ENCODE measurements at places on chromosomes 6 and 20.

- no peak for DNase-seq
These were observed 69.5 kb upstream of the FOXQ1 start for GRCh38 chr6:1242446-1242845.

- no peak for DNase-seq
These were observed 49.3 kb upstream of the FAM83C start for GRCh38 chr20:35341366-35342028.

DNA sequence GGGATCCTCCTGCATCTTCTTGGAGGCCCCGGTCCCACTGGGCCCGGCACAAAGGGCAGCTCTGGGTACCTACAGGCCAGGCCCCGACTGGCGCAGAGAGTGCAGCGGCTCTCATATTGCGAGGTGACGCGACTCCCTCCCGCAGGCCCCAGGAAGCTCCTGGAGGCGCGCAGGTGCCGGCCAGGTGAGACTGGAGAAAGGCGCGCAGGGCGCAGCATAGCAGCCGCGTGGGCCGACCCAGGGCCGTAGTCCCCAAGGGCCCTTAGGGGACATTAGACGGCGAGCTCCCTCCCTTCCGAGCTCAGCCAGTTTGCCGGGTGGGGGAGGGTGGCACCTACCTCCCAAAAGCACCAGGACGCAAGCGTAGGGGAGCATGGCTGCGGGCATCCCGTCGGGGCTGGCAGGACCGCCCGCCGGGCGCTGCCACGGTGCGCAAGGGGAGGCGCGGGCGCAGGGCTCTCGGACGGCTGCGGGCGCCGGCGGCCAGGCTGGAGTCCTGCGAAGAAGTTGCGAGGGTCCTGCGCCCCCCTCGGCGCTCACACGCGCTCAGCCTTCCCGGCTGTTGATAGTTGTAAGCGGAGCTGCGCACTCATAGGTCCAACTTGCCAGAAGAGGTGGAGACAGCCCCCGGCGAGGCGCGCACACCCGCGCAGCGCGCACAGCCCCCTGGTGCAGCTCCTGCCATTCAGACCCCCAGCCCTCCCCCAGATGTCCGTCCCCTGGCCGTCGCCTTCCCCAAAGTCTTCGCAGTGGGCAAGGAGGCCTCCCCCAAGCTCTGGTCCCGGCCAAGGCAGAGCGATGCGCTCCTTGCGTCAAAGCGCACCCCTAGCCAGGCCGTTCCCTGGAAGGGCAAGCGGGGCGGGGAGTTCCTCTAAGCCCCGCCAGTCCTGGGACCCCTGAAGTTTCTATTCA, 622 bp downstream of the APCDD1L start:
- no peak for DNase-seq

DNA sequence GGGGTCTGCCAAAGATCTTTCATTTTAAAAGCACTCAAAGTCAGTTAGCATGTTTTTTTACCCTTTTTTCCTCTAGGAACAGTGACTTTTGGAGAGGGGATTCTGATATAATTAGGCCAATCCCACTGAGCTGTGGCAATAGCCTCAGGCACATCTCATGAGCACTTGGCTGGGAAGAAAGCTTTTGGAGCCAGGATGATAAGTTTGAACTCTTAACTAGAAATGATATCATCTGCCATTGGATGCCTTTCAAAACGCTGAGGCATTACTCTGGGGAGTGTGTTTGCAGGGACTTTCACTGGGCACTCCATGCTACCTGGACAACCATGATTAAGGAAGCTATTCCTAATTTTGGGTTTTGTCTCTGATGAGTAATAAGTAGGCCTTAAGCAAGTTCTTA, 3.7 kb downstream of the SCGN start:
- DNase-seq = no peak

- DNase-seq = no peak
These were observed 251.1 kb upstream of the RAB32 start for GRCh38 chr6:146292506-146292905.

GRCh38 chr6:137076277-137077068, 31.7 kb upstream of the IL20RA start:
- peak; percentile 68 for DNase-seq

DNA sequence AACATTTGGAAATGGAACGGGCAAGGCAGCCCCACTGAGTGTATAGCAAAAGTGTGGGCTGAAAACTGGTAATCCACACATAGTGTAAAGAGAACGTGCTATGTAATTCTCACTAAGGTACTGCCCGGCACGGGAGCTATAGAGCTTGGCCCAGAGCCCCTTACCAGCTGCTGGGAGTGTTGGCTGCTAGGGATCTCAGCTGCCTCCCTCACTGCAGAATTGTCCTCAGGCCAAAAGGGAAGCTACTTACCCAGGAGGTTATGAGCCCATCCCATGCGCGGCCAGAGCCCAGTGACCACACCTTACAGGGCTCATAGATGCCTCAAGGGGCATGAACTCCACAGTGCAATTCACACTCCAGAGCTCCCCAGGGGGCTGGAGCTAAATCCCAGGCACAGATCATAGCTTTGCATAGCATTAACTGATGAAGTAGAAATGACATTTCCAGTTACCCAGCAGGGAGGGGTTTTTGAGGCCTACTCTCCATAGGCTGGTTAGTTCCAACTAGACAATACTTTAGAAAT, 56.8 kb downstream of the LINC00237 start:
- DNase-seq = no peak

DNA sequence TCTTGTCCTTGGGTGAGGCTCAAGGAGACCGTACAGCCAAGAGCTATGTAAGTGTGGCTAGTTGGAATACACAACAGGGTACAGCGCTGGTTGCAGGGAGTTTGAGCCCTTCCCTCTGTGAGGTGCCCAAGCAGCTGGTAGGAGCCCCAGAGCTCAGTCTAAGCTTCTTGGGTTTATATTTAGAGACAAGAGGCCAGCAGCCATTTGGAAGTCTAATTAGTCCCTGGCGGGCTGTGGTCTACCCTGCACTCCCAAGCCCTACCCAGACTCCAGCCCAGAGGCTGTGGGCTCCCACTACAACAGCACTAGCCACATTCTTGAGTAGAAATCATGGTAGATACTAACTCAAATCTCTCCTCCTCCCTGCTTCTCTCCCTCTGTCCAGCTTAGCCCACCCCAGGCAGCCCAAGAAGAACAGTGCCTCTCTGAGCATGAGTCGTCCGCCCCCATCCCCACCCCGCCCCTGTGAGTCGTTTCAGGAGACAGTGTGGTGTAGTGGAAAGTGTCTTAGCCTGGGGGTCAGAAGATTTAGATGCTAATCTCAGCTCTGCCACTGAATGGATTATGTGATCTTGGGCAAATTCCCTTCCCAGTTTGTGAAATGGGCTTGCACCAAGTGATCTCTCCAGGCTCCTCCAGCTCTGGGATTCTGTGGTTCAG, 37.8 kb downstream of the EIF2S2 start:
- DNase-seq = no peak

- no peak for DNase-seq
These were observed at the start of gene TGM6 for GRCh38 chr20:2380601-2381000. TSS of gene TGM6 (plus strand) at chr20:2380901. CDS start at chr20:2380969, 68 bp downstream.

DNA sequence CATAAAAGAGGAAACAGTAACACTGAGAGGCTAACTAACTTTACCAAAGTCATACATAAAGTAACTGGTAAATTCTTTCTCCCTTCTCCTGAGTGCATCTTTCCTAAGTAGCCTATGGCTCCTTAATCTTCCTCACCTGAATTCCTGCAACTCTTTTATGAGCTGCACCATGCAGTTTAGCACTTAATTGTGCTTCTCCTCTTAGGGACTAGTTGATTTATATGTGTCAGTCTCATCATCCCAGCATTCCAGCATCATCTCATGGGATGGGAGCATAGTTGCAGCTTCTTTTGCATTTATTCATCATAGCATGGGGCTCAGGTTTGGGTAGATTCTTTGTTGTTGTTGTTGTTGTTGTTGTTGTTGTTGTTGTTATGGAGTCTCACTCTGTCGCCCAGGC, 3.5 kb upstream of the TSPYL1 start:
- no peak for DNase-seq

GRCh38 chr6:136716917-136717715, 75.2 kb downstream of the MAP3K5 start:
- DNase-seq = no peak

DNA sequence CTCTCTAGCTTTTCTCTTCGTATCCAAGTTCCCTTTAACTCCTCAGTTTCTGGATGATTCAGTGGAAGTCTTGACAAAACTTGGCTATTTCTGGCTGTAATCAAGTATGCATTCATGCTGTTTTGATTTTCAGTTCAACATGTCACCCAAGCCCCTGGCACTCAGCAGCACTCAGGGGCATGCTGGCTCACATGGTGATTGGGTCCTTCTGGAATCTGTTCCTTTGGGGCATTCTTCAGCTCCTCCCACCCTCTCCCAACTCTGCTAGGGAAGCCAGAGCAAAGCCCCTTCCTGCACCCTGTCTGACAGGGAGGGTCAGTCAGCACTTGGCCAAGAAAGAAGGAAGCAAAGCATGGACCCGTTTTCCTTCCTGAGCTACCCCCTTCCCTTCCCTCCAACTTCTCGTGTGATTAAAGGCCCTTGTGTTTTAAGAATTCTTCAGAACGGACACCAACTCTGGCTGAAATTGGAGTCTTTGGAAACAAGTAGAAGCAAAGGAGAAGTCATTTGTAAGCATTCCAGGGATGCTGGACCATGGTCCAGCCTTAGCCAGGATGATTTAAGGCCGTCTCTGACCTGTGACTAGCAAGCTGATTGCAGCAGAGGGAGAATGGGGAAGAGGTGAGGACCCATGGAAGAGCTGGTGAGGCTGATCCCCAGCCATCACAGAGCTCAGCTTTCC, 7.1 kb downstream of the PLEKHG1 start:
- DNase-seq = no peak

DNA sequence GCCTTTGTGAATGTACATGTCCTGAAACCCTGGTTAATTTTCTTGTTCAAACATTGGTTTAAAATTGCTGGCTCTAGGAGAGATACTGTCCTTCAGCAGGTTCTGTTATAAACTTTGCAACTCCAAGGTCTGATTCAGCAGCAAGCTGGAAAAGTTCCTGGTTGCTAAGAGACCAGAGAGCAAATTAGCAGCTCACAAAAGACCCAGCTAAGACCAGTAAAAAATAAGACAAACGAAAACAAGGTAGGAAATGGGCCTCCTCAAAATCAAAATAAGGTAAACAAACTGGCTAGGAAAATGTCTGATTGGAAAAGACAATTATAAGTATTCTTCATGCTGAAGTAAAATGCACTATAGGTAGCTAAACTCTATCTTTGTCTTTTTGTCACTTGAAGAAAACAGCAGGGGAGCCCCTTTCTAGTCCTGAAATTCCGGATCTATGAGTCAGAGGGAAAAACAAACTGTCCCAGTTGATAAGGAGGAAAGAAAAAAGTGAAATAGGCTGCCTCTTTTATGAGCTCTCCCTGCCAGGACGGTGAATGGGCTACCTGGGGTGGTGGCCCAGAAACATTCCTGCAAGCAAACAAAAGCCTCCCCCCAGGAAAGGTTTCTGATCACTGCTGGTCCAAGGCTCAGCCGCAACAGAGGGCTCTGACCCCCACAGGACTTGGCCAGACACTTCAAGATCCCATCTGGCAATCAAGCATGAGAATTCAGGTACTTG, 41.6 kb downstream of the UNC5CL start:
- DNase-seq = no peak

DNA sequence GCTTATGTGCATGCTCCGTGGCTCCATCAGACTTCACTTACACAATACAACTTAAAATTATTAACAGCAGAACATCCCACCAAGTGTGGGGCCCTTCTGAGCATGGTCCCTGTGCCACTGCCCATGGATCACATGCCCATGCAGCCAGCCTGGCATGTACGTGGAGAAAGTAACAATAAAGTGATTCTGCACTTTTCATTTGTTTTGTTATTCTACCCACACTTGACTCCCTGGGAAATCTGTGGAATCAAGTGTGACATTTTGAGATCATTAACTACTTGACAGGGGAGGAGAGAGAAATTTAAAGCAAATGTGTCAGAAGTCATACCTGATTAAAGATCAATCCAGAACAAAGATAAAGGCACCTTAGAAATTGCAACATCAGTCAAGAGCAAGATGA, 112.0 kb downstream of the ISM1 start:
- no peak for DNase-seq

DNA sequence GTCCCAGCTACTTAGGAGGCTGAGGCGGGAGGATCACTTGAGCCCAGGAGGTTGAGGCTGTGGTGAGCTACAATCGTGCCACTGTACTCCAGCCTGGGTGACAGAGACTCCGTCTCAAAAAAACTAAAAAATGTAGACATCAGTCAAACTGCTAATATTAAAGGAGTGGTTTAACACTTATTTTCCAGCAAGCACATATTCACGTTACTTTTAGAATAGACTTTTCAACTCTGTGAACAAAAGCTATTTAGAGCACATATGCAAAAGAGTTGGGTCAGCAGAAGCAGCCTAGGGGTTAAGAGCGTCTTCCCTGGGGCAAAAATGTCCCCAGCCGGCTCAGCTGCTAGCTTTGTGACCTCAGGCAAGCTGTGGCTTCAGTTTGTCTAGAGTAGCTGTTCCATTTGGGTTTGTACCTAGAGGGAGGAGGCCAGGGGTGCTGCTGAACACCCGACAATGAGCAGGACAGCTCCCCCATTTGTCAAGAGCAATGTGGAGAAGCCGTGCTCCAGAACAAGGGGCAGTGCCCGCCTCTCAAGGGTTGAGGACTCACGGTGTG, 62.5 kb upstream of the PTGIS start:
- no peak for DNase-seq

DNA sequence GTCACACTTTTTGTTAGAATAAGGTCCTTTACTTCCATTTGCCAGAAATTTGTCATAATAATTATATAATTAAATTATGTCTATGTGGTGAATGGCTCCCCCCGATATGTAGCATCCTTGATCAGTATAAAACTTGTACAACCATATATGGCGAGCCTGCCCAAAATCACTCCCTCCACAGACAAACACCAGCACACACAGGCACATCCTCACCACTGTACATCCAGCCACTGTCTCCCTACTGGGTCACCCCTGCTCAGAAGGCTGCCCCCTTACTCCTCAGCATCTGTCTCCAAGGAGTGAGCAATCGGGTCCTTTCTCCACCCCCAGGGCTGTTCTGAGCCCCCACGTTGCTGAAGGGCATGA, 87.0 kb upstream of the MYL9 start:
- no peak for DNase-seq

All from activated CD8-positive, alpha-beta memory T cell treated with anti-CD3 and anti-CD28 coated beads, Interleukin-2, amount 10 ng/mL, durations not matched to agents 7 days and 5 days (primary cell).